Activated CD8-positive, alpha-beta memory T cell treated with anti-CD3 and anti-CD28 coated beads for 4 hours (primary cell): ENCODE measurements at places on chromosomes 12 and 14.
A peak's percentile ranks its signal among the peaks of the same experiment; 100 is the strongest.

GRCh38 chr12:81610955-81611889 is 147.9 kb downstream of the PPFIA2 start:
- DNase-seq, result no peak

DNA sequence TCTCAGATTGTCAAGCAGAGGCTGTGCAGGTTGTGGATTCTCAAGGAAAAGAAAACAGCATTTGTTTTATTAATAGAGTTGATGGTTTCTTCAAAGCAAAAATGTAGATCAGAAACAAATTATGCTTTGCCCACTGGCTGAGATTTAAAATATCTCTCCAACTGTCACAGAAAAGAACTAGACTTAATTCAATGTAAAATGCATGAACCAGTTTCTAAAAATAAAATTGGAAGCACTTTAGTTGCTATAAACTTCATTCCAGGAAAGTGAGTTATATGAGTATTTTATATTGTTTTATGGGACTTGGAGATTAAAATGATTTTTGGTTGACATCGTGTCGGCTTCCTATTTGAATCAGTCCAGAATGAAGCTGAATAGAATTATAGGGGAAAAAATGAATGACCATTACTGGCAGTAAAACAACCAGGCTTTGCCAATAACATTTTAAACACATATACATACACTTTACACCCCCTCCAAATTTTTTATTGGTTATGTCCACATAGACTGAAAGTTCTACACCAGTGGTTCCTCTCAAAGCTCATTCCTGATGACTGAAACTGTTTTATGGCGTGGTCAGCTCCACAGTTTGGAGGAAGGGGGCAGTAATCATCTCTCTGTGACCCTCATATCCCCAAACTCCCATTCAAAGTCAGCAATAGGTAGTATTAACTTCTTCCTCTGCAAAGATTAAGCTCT is 55.5 kb upstream of the DAAM1 start:
- DNase-seq, result no peak

- no peak for DNase-seq
Observed at GRCh38 chr12:116561181-116561821, 2.1 kb downstream of the MAP1LC3B2 start.

GRCh38 chr12:10361084-10361483 is 28.8 kb downstream of the KLRK1 start:
- no peak for DNase-seq

DNA sequence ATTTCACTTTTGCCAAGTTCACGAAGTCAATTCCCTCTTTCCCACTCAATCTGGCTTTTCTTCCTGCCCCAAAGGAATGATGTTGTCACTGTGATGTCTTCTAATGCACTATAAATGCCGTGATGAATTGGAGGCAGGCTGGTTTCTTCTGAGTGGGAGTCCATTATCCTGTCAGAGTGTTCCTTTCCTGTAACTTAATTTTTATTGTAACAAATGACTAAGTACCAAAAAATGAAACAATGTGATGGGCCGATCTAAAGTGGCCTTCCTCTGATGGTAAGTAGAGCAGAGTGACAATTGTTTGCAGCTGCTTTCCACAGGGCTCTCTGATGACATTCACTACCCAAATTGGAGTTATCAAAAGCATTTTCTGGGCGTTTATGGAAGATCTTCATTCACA is 22.2 kb downstream of the TMEM30B start:
- DNase-seq, result no peak

DNA sequence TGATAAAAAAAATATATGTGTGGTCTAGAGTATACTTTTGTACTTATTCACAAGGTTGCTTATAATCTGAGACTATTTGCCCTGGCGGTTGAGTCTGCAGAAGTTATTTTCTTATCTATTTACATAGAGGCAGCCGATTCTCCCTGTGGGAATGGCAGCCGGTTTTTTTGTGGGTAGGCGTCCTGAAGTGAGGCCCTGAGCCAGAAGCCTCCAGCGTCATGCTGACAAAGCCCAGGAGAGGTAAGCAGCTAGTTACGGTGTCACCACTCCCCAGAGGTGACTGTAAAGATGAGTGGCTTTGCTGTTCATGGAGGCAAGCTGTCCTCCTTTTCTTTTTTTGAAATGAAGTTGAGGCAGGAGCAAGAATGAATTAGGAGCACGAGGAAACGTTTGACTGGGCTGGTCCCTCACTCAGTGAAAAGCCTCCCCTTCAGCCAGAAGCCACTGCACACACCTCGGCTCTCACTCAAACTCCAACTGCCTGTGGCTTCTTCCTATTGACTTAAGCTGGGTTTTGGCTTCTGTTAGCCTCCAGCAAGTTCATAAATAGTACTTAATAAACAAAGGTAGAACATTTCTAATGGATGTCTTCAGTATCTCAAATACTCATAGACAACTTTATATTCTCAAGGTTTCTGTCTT is 21.5 kb downstream of the PAX9 start:
- DNase-seq, result no peak

DNA sequence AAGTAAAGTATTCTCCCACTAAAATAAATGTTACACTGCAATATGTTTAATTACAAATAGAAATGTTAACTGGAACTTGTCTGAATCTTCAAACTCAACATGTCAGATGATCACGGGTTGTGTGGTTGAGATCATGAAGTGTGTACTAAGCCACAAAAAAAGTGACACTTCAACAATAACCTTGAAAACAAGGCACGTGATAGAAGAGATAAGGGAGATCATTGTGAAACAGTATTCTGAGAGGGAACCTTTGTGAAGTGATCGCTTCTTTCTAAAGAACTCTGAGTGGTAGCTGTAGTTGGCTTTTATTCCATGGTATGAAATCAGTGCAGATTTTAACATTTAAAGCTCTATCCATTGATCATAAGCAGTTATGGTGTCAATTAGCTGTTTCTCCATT is 60.0 kb downstream of the LIN52 start:
- DNase-seq, result no peak

- no peak for DNase-seq
Observed at GRCh38 chr14:59439256-59439965, 25.8 kb downstream of the GPR135 start.

DNA sequence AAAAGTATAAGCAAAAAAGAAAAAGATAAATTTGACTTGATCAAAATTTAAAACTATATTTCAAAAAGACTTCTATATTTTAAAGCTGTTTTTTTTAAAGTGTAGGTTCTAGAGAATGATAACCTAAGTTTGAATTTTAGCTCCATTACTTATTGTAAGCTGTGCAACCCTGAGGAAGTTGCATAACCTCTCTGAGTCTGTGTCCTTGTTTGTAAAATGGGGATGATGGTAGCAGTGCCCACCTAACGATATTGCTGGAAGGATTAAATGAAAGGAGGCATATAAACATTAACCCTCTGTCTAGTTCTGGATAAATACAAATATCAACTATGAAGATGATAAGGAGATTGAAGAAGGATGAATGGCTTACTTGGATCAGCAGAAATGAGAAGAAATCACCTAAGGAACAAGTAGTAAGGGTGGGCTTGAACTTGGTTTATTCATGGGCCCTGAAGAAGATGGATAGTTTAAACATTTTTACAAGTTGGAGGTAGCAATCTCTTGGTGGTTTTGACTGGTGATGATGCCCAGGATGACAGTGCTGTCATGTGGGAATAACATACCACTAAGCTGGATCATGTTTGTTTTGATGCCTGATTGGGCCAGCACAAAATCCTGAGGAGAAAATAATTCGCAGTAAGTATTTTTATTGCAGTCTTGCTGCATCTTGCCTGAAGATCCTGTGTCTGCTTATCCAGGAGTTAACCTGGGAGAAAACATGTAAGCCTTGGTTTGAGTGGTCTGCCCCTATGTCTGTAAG is 35.0 kb downstream of the TXNRD1 start:
- DNase-seq, result no peak

GRCh38 chr14:24432259-24433131 is 2.7 kb downstream of the KHNYN start:
- no peak for DNase-seq

DNA sequence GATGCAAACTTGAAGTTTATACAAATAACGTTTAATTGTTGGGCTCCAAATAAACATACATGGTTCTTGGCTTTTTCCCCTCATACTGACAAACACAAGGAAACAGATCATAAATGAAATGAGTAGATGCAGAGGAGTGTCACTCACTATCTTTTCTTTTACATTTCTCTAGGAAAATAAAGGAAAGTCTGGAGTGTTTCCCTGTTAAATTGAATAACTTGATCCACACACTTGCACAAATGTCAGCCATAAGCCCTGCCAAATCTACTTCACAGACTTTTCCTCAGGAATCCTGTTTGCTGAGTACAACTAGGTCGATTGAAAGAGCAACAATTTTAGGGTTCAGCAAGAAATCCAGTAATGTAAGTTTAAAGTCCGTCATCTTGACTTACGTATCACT is 175.3 kb downstream of the PLCZ1 start:
- no peak for DNase-seq

DNA sequence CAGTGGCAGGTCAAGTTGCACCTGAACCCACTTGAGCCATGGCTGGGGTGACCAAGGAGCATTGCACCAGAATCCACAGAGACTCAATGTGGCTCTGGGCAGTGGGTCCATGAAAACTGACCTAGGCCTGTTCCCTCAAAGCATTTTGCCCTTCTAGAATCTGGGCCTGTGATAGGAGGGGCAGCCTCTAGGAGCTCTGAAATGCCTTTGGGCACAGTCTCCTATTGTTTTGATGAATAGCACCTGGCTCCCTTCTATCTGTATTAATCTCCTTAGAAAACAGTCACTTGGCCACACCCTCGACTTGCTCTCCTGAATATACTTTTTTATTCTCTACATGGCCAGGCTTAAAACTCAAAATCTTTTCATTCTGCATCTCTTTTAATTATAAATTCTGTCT is 14.1 kb upstream of the KRAS start:
- no peak for DNase-seq

DNA sequence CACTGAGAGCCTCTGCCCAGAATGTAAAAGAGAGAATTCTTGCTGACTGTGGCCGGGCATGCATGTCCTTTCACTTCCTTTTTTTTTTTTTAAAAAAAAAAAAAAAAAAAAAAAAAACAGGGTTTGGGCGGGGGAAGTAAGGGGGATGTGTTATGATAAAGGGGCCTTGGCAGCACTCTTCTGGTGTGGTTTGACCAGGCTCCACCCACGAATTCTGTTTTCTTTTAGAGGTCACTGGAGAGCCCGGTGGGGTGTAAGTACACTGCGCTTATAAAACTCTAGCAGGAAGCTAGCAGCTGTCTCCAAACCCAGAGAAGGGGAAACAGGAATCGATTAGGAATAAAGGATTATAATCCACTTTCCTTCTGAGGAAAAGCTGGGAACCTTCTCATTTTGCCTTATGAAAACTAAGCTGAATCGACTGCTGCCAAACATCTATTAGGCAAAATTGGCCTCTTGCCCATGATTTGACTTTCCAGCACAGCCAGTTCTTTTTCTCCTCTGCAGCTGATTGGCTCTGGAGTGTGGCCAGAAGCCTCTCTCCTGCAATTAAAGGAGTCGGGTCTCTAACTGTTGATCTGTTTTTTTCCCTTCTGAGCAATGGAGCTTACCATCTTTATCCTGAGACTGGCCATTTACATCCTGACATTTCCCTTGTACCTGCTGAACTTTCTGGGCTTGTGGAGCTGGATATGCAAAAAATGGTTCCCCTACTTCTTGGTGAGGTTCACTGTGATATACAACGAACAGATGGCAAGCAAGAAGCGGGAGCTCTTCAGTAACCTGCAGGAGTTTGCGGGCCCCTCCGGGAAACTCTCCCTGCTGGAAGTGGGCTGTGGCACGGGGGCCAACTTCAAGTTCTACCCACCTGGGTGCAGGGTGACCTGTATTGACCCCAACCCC is 27.7 kb upstream of the HIGD1C start:
- DNase-seq, result peak; percentile 5

GRCh38 chr12:109982210-109982609 is 14.0 kb downstream of the GIT2 start:
- DNase-seq, result no peak

GRCh38 chr14:86196471-86196870 is 666.5 kb downstream of the FLRT2 start:
- no peak for DNase-seq

GRCh38 chr12:51905471-51906429 is 1.6 kb upstream of the ACVRL1 start:
- DNase-seq, result no peak

GRCh38 chr14:99123208-99123870 is 148.7 kb downstream of the BCL11B start:
- DNase-seq, result no peak

DNA sequence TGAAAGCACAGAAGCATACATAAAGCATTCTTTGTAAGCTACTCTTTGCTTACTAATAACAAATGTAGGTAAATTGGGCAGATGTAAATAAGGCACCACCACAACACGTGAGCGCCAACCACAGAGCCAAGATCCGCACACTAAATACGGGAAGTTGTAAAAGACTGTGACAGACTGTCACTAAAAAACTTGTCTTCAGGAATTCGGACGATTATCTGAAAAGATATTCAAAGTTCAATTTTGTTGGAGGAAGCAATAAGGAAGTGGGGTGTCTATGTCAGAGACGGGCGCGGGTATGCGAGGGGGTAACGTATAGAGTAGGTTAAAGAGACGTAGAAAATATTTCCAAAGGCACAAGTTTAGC is 1.5 kb upstream of the HSP90B1 start:
- DNase-seq, result peak; percentile 13

- peak; percentile 60 for DNase-seq
Observed at GRCh38 chr12:92403210-92404175, 257.8 kb upstream of the BTG1 start.

- DNase-seq, result no peak
Observed at GRCh38 chr12:28086521-28087155, 103.6 kb upstream of the CCDC91 start.

- DNase-seq, result no peak
Observed at GRCh38 chr14:102279688-102280348, 25.1 kb downstream of the MOK start.

DNA sequence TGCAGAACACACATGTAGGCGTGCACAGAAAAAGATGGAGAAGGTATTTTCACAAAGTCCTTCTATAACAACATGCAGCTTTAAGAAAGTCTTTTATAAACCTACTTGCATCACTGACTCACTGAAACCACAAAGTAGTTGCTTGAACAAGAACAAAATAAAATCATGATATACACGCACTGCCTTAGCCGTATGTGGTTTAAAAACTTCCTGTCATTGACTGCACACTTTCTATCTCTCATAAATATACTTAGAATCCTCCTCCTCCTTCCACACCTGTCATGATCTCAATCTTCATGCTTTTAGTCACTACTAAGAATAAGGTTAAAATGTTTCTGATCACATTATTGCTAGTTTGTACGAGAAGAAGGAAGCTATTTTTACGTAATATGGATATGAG is 31.8 kb upstream of the RAD51AP1 start:
- DNase-seq, result no peak

- DNase-seq, result no peak
Observed at GRCh38 chr14:97581016-97581415, 783.8 kb downstream of the VRK1 start.
